Activated CD8-positive, alpha-beta T cell treated with anti-CD3 and anti-CD28 coated beads for 36 hours (primary cell): ENCODE measurements at places on chromosomes 7 and 10.

DNA sequence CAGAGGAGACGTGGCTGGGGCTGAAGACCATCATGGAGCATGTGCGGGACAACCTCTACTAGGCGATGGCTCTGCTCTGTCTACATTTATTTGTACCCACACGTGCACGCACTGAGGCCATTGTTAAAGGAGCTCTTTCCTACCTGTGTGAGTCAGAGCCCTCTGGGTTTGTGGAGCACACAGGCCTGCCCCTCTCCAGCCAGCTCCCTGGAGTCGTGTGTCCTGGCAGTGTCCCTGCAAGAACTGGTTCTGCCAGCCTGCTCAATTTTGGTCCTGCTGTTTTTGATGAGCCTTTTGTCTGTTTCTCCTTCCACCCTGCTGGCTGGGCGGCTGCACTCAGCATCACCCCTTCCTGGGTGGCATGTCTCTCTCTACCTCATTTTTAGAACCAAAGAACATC, 22.0 kb upstream of the CPA5 start:
- no peaks in the 10 kb centered on the region for H3K4me1 ChIP-seq
- no peak overlapping the region for H3K4me3 ChIP-seq
- no peak overlapping the region for H3K27ac ChIP-seq
- no peaks in the 10 kb centered on the region for H3K36me3 ChIP-seq
- DNase-seq, result no peak
- H3K27me3 ChIP-seq, result no peaks in the 10 kb centered on the region

DNA sequence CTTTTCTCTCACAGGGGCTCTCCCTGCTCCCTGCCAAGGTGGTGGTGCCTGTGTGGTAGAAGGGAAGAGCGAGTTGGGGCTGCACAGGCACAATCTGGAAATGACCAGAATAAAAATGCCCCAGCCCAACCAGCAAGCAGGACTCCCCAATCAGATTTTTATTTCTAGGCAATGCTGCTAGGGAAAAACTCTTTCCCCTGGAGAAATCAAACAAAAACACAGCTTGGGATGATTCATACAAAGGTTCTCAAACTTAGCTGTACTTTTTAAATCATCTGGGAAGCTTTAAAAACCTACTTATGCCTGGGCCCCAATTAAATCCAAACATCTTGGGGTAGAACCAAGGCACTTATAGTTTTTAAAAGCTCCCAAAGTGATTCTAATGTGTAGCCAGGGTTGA, 243.2 kb downstream of the HTR7 start:
- H3K4me3 ChIP-seq, result no peak overlapping the region
- no peaks in the 10 kb centered on the region for H3K27me3 ChIP-seq
- no peaks in the 10 kb centered on the region for H3K36me3 ChIP-seq
- no peak for DNase-seq
- no peaks in the 10 kb centered on the region for H3K4me1 ChIP-seq

- DNase-seq, result no peak
- H3K4me1 ChIP-seq, result peaks cover 5% of the 10 kb centered on the region
- H3K27ac ChIP-seq, result no peak overlapping the region
- no peaks in the 10 kb centered on the region for H3K36me3 ChIP-seq
Observed at GRCh38 chr10:33482486-33482885, 148.0 kb upstream of the NRP1 start.

GRCh38 chr10:123140164-123140982, 4.6 kb downstream of the HMX3 start:
- no peak overlapping the region for H3K27ac ChIP-seq
- peak overlapping the region; percentile 13 for H3K4me3 ChIP-seq
- peak; percentile 36 for DNase-seq
- H3K27me3 ChIP-seq, result peaks cover 83% of the 10 kb centered on the region

DNA sequence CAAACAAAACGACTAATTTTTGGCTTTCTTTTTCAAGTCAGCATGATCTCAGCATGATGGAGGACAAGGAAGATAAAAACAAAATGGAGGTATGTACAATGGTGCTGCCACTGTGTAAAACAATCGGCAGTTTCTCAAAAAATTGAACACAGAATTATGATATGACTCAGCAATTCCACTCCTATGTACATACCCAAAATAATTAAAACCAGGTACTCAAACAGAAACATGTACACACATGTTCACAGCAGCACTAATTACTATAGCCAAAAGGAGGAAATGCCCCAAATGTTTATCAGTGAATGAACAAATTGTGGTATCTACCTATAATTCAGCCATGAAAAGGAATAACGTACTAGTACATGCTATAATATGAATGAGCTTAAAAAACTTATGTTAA, 29.9 kb downstream of the SNX13 start:
- H3K36me3 ChIP-seq, result peaks cover 30% of the 10 kb centered on the region
- H3K4me3 ChIP-seq, result no peak overlapping the region
- H3K27me3 ChIP-seq, result no peaks in the 10 kb centered on the region
- H3K4me1 ChIP-seq, result peaks cover 53% of the 10 kb centered on the region

- no peak for DNase-seq
- H3K36me3 ChIP-seq, result no peaks in the 10 kb centered on the region
- H3K4me1 ChIP-seq, result no peaks in the 10 kb centered on the region
- H3K4me3 ChIP-seq, result no peak overlapping the region
- H3K27ac ChIP-seq, result no peak overlapping the region
- peaks cover 13% of the 10 kb centered on the region for H3K27me3 ChIP-seq
Observed at GRCh38 chr10:78433076-78433595, 399.5 kb downstream of the RPS24 start.

GRCh38 chr7:1768832-1769231, 98.8 kb downstream of the ELFN1 start:
- H3K36me3 ChIP-seq, result no peaks in the 10 kb centered on the region
- H3K27ac ChIP-seq, result no peak overlapping the region
- no peak overlapping the region for H3K4me3 ChIP-seq
- DNase-seq, result no peak
- H3K27me3 ChIP-seq, result peaks cover 2% of the 10 kb centered on the region
- no peaks in the 10 kb centered on the region for H3K4me1 ChIP-seq

DNA sequence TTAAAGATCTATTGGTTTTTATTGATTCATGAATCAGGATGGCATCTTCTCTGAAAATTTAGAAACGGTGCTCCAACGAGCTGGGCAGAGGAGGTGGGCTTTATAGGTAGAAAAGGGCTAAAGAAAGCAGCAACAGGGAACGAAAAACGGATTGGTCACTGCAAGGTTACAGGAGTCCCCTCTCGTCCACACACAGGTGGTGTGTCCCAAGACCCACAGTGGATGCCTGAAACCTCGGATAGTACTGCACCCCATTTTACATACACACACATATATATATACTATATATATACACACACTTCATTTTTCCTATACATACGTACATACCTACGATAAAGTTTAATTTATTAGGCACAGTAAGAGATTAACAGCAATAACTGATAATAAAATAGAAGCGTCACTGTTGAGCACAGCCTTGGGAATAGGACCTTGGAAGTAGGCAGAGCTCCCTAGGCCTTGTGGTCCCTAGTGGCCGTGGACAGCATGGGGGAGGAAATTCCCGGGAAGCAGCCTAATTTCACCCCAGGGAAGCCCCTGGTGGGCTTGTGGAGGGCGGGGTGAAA, 737 bp upstream of the NUB1 start:
- no peak overlapping the region for H3K27ac ChIP-seq
- H3K4me1 ChIP-seq, result peaks cover 48% of the 10 kb centered on the region
- peak overlapping the region; percentile 75 for H3K4me3 ChIP-seq

DNA sequence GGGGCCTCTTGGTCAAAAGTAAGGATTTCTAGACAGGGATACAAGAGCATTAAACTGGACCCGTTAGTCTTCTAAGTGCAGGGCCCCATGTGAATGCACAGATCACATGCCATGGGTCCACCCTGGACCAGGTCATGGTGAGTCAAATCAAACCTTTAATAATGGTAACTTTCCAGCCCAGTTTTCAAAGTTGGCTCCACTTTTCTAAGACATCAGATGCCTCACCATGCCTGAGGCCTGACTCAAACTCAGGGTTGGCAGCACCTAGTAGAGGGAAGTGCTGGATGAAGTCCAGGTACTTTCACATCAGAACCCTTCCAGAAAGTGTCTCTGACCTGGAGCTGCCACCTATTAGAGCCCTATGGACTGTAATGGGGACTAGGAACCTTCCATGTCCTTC, 9.7 kb upstream of the SMIM30 start:
- no peak overlapping the region for H3K27ac ChIP-seq
- H3K36me3 ChIP-seq, result no peaks in the 10 kb centered on the region
- DNase-seq, result no peak
- H3K27me3 ChIP-seq, result peaks cover 2% of the 10 kb centered on the region
- peaks cover under 1% of the 10 kb centered on the region for H3K4me1 ChIP-seq

- H3K4me1 ChIP-seq, result peaks cover 5% of the 10 kb centered on the region
- no peak overlapping the region for H3K27ac ChIP-seq
- no peaks in the 10 kb centered on the region for H3K27me3 ChIP-seq
- no peak for DNase-seq
- H3K36me3 ChIP-seq, result no peaks in the 10 kb centered on the region
- no peak overlapping the region for H3K4me3 ChIP-seq
Observed at GRCh38 chr7:36265680-36266079, 112.6 kb downstream of the EEPD1 start.

DNA sequence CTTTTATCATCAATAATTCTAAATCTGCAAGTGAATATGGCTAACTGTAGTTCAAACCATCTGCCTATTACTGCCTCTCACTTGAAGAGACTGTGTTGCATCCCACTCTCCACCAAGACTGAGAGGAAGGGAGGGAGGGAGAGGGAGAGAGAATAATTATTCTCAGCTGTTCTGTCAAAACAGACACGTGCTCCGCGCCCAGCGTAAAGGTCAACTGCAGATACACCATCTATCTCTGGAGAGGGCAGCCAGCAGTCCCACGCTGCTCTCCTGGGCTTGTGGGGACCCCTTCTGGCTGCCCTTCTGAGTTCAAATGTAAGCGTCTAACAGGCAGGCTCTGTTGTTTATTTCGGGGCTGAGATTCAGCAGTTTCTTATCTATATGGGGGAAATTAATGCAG, 625.5 kb upstream of the GALNT17 start:
- no peaks in the 10 kb centered on the region for H3K27me3 ChIP-seq
- peak; percentile 20 for DNase-seq
- H3K4me1 ChIP-seq, result no peaks in the 10 kb centered on the region

DNA sequence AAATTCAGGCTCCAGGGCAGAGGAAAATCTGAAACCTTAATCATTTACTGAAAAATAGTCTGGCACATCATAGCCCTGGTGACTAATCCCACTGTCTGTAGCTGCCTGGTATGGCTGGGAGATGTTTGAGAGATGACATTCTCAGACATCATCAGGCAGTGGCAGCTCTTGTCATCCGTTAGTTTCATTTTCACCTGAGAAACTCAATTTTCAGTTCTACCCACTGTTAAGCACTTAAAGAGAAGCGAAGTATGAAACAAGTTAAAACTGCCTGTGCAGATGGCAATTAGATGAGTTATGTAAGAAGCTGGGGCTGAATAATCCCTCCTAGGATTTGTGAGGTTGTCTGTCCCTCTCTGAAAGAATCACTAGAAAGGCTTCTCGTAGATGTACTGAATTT, 150.2 kb downstream of the NSUN6 start:
- H3K36me3 ChIP-seq, result no peaks in the 10 kb centered on the region
- H3K4me1 ChIP-seq, result no peaks in the 10 kb centered on the region
- H3K4me3 ChIP-seq, result no peak overlapping the region
- no peak for DNase-seq
- H3K27me3 ChIP-seq, result peaks cover 6% of the 10 kb centered on the region

DNA sequence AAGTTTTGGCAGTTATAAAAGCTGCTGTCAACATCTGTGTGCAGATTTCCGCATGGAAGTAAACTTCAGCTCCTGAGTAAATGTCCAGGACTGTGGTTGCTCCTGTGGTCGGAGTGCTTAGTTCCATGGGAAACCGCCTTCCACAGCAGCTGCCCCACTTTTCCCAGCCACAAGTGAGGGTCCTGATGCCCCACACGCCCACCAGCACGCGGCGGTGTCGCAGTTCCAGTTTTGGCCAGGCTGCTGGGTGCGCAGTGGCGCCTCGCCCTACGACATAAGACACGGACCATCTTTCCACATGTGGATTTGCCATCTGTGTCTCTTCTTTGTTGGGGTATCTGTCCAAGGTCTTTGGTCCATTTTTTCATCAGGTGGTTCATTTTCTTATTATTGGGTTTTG, 167.1 kb downstream of the DIP2C start:
- H3K27me3 ChIP-seq, result peaks cover 5% of the 10 kb centered on the region
- H3K4me1 ChIP-seq, result no peaks in the 10 kb centered on the region
- no peak overlapping the region for H3K4me3 ChIP-seq
- no peaks in the 10 kb centered on the region for H3K36me3 ChIP-seq
- no peak for DNase-seq
- no peak overlapping the region for H3K27ac ChIP-seq

DNA sequence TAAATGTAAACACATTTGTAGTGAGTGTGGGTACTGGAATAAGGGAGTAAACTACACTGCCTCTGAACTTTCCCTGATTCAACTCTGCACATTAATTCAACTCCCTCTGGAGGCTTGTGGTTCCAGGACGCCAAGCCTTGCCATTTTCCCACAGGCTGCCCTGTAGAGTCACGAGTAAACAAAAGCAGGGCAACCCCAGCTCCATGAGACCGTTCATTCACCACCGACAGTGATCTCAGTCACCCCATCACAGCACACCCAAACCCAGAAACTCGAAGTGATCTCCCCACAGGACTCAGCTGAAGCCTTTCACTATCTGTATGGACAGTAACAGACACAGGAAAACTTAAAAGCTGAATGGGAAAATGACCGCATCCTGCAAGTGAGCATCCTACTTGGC, 218.8 kb upstream of the FRMD4A start:
- DNase-seq, result no peak
- H3K36me3 ChIP-seq, result peaks cover 59% of the 10 kb centered on the region
- H3K4me1 ChIP-seq, result peaks cover 89% of the 10 kb centered on the region
- no peak overlapping the region for H3K4me3 ChIP-seq

DNA sequence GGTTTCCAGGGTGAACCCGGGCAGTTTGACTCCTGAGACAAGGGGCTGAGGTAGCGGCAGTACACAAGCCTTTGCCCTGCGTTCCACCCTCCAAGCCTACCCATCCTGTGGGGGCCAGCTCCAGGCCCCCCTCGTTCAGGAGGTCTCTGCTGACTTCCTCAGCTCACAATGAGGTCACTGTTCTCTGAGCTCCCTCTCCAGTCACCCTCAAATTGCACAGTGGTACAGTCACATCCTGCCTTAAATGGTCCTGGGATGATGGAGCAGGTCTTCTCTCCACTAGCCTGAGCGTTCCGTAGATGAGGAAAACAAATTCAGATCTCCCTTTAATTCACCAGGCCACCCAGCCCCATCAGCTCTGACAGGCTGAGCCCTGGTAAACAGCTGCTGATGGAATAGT, 90.2 kb downstream of the SH3PXD2A start:
- H3K4me1 ChIP-seq, result peaks cover 44% of the 10 kb centered on the region
- no peaks in the 10 kb centered on the region for H3K27me3 ChIP-seq

DNA sequence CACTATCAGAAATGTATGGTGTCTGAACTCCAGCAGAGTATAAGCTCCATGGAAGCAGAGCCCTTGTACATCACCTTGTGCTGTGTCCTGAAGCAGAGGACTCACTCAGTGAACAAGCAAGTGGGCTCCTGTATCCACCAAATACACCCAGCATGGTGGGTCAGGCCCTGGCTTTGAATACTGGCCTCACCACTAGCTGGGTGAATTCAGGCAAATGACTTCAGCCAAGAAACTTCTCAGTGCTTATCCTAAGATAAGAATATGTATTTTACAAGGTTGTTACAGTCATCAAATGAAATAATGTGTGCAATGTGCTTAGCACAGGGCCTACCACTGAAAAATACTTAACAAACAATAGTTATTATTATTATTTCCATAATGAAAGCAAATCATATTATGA, 62.6 kb downstream of the CALD1 start:
- H3K4me3 ChIP-seq, result no peak overlapping the region

GRCh38 chr10:33337326-33337957, 3.0 kb upstream of the NRP1 start:
- no peak overlapping the region for H3K27ac ChIP-seq
- peaks cover 49% of the 10 kb centered on the region for H3K27me3 ChIP-seq
- no peak for DNase-seq
- no peaks in the 10 kb centered on the region for H3K36me3 ChIP-seq
